Stimulated activated naive CD8-positive, alpha-beta T cell treated with anti-CD3 and anti-CD28 coated beads, Interleukin-15, amount 100 ng/mL, for 72 hours (primary cell): ENCODE measurements at places on chromosomes 12 and 14.

DNA sequence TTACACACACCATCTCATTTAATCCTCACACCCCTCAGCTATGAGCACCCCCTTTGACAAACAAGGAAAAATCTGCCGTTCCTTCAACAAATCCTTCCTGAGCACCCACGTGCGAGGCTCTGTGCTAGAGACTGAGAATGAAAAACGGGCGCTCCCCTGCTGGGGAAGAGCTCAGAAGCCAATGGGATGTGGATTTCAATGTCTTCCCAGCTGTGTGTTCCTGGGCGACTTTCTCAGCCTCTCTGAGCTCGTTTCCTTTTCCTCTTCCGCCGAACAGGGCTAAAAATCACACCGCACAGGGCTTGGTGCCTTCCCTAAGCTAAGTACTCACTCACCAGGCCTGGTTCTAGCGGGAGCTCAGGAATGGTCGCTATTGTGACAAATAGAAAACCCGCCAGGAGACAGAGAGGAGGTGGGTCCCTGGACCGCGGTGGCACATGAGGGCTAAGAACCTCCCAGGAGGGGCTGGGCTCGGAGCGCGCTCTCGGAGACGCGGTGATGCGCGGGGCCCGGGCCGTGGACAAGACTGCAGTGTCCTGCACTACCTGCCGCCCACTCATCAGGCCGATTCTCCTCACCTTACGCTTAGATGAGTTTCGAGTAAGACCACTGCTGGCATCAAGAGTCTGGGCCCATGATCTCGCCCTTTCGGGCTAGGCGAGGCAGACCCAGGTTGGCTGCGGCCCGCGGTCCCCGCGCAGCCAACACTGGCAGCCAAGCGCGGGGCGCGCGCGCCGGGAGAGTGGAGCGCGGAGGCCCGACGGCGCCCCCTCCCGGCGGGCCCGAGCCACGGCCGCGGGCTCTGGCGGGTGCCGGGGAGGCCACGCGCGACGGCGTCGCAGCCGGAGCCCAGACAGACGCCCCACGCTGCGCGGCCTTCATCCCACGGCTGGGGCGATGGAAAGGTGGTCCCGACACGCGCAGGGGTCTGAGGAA lies 17.0 kb downstream of the ZDHHC22 start:
- peak; percentile 66 for DNase-seq

DNA sequence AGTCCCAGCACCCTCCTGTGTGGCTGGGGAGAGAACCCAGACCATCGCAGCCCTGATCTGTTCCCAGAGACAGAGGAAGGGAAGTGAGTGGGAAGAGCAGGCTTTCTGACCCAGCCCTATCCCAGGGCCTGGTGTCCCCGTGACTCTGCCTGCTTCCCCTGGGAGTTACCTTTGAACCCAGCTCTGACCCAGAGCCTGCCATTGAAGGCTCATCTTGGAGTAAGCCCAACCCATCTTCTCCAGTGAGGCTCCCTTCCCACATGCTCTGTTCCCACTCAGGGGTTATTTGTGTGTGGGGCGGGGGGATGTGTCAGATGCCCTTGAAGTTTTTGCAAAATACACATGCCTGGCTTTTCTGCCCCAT lies 6.0 kb downstream of the TMEM63C start:
- no peak for DNase-seq

DNA sequence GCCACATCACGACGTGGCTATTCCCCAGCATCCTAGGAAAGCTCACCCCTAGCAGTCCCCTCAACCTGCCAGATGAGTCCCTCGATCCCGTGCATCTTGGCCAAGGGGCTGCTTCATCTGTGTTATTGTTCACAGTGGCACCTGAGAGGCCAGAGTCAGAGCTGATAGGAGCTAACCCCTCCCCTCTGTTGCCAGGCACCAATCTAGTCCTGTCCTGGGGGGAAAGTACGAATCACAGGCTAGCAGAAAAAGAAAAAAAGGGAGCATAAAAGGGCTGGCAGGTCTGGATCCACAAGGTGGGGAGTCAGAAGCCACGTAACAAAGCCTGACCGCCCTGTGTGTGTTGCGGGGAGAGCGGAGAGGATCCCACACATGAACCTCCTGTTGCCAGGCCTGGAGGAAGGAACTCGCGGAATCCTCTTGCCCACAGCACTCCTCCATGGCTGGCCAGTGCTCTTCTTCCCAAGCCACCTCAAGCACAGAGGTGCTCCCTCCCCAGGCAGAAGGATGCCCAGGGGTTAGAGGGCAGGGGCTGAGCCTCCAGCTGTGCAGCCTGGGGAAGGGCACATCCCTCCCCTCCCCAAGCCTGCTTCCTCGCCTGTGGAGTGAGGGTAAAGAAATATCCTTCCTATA lies 91.8 kb downstream of the ITPK1 start:
- no peak for DNase-seq

- DNase-seq: no peak
These were observed 57.3 kb downstream of the FBRSL1 start for GRCh38 chr12:132547205-132547740.

DNA sequence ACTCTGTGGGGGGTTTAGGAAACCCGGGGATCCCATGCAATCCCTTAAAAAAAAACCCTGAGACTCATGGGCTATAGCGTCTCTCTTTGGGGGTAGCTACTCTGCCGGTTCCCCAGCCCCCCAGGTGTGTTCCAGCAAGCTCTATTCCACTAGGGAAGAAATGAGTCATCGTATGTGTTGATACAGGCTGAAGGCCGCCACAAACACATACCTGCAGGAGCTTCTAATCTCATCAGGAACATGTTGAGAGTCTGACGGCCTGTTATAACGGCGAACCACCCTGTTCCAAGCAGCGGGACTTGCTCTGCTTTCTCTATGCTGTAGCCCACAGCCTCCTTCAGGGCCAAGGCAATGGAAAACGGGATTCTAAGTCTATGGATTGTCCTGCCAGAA lies 977 bp upstream of the KRT5 start:
- DNase-seq: no peak

- DNase-seq: no peak
These were observed 45.2 kb upstream of the CTDSP2 start for GRCh38 chr12:57891542-57892228.

DNA sequence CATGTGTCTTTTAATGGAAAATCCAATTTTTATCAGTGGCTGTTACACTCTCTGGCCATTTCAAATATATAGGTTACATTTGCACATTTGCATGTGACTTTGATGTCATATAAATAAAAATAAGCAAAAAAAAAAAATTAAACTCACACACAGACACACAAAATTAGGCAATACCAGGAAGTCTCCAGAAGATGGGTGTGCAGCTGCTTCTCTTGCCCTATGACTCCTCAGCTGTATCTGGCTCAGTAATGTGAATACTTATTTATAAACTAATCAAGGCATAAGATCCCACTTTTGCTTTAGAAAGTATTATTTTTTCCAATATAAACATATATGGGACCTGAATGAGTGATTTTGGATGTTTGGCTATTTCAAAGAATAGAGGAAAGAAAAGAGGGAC lies 461.1 kb downstream of the LRIG3 start:
- no peak for DNase-seq

DNA sequence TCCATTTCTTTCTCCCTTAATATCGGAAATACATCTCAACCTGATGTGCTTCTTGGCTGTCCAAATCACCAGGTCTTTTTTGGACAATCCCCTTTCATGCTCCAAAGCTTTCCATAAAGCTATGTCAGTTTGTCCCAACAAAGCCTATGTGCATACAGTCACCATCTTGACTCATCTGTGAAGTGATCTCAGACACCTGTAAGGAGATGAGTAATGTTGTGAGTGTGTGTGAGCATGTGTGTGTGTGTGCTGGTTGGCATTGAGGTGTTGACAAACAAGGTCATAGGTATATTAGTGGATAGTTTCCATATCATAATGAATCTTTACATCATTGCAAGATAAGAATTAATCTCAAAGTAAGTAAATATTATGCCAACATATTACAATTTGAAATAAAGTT lies 1243.3 kb upstream of the SEL1L start:
- DNase-seq: no peak

GRCh38 chr14:59377491-59377890 lies 87.7 kb downstream of the GPR135 start:
- no peak for DNase-seq

DNA sequence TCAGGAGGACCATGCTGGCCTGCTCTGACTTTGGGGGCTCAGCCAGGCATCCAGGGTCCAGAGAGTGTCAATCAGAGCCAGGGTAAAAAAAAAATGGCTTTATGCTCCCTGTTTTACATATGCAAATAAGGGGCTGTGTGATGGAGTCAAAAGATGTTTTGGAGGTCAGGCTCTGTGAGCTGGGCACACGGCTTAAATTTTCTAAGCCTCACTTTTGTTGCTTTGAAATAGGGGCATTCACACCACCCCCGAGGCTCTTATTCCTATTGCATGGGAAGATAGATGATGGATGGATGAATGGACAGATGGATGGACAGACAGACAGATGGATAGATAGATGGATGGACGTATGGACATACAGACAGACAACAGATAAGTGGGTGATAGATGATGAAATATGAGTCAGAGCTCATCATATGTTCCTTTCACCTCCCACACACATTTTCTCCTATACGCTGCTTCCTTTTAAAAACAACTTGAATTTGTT lies 42.7 kb downstream of the RIN3 start:
- peak; percentile 63 for DNase-seq

GRCh38 chr12:560691-561390 lies 101.1 kb downstream of the B4GALNT3 start:
- DNase-seq: no peak

DNA sequence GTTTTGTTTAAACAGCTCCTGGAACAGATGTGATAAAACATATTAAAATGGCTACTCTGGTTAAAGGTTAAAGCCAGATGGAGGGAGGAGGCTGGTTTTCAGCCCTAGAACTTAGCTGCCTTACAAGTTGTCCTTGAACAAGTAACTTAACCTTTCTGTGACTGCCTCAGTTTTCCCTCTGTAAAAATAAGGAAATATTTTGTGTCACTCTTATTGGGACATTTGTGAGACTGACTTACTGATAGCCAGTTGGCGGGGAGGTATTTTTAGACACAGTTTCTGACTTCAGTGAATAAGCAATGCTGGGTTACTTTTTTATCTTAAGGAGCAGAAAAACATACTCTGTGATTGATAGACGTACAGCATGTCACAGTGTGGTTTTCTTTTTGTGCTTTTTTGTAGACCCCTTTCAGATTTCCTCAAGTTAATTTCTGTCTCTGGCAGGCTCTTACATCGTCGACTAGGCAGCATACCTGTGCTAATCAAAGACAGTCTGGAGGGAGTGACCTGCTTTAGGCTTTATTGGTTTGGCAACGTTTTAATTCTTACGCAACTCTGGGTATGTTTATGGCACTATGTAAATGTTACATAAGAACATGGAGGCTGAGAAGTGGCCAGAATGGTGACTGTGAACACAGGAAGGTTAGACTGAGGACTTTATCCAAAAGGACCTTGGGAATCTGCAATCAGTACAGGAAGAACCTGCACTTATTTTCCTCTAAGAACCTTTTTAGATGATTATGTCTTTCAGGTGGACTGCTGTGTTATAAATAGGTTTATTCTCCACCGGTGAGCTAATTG lies 3.3 kb downstream of the ACVR1B start:
- DNase-seq: no peak

GRCh38 chr12:45883187-45883586 lies 107.2 kb downstream of the SCAF11 start:
- no peak for DNase-seq

DNA sequence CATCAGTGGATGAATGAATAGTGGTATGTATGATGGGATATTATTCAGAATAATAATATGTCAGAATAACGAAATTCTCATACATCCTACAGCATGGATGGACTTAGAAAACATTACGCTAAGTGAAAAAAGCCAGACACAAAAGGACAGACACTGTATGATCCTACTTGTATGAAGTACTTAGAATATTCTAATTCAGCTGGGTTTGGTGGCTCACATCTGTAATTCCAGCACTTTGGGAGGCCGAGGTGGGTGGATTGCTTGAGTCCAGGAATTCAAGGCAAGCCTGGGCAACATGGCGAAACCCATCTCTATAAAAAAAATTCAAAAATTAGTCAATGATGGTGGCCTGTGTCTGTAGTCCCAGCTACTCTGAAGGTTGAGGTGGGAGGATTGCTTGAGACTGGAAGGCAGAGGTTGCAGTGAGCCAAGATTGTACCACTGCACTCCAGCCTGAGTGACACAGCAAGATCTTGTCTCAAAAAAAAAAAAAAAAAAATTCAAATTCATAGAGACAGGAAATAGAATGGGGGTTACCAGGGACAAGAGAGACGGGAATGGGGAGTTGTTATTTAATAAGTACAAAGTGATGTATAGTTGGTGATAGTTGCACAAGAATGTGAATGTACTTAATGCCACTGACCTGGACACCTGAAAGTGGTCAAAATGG lies 132.3 kb downstream of the CHST11 start:
- DNase-seq: no peak

GRCh38 chr12:118430516-118430915 lies 54.2 kb downstream of the SUDS3 start:
- no peak for DNase-seq

- DNase-seq: no peak
These were observed 154.5 kb downstream of the MON2 start for GRCh38 chr12:62621101-62621638.

DNA sequence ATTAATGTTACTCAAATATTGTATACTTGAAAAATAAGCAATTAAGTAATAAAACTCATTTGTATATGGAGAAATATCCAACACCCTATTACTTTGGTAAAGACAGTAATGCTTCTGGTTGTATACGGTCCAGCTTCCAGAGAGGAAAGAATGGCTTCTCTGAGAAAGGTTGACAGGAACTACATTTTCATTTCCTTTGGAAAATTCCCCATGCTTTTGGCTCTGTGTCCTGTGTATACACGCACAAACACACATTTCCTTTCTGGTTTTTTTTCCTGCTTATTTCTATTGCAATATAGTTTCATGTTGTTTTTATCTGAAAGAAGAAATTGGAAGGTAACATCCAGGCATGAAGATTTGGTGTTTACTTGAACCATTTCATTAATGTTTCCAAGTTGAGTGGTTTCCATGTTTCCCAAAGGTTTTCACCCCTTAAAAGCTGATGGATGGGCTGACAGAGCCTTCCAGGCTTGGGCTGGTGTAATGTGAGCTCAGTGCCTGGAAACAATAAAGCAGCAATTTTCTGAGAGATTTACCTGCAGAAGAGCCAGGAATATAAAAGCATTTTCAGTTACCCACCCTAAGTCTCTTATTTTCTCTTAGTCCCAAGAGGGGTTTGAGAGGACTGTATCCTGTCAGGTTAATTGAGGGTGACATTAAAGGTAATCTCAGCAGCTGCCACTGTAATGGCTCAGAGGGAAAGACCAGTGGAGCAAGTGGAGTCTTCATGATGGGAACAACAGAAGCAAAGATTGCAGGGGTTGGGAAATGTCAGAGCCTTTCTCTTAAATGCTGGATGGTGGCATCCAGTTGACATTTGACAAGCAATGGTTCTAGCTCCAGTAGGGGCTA lies 33.4 kb upstream of the TMTC1 start:
- DNase-seq: no peak

DNA sequence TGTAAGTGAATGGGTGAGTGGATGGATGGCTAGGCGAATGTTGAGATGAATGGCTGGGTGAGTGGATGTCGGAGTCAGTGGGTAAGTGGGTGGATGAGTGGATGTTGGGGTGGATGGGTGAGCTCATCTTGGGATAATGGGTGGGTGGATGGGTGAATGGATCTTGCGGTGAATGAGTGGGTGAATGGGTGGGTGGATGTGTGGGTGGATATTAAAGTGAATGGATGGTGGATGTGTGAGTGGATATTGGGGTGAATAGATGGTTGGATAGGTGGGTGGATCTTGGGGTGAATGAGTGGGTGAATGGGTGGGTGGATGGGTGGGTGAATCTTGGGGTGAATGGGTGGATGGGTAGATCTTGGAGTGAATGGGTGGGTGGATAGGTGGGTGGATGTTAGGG lies 51.9 kb downstream of the CMKLR1 start:
- no peak for DNase-seq
